ENCODE measurements at places on chromosomes 2 and 18. TPM values are rescaled to one million over a fixed set of nuclear protein-coding genes. Genes with fewer than 3 reads are reported as not detected.

Gene CDH2
- total RNA-seq = 35.6 TPM

GRCh38 chr2:179525340-179525739 is 260.7 kb upstream of the SESTD1 start:
- H3K27ac ChIP-seq = no peak overlapping the region
- H3K4me3 ChIP-seq = no peak overlapping the region
- no peaks in the 10 kb centered on the region for H3K27me3 ChIP-seq
- H3K36me3 ChIP-seq = no peaks in the 10 kb centered on the region

Gene ANKRD36C
- total RNA-seq = 8.4 TPM

Gene UGT1A4
- total RNA-seq = 306 TPM

- no peak overlapping the region for H3K27ac ChIP-seq
- no peak for DNase-seq
- no peaks in the 10 kb centered on the region for H3K36me3 ChIP-seq
- H3K4me3 ChIP-seq = no peak overlapping the region
- H3K27me3 ChIP-seq = no peaks in the 10 kb centered on the region
- H3K4me1 ChIP-seq = no peaks in the 10 kb centered on the region
Measured at GRCh38 chr2:207506426-207506825, 23.3 kb upstream of the CREB1 start.
